Left forelimb (tissue), 1 donor: ENCODE measurements at places on chromosomes 6 and 20.

- DNase-seq, result no peak
Observed at GRCh38 chr6:140237251-140237650, 862.8 kb upstream of the CITED2 start.

DNA sequence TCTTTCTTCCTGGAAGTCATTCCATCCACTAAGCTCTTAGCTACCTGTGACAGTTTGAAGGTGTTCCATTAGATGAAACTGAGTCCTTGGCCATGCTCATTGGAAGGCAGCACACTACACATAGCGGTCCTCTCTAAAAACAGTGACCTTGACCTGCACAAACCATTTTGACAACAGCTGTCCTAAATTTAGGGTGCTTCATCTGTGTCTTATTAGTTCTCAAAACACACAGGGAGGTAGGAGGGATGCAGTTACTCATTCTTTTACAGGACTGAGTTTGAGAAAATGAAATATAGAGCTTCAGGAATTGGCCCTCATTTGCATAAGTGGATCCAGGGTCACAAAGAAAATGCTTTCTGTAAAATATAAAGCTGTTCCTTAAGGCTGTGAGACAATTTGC lies 20.4 kb upstream of the MAP3K4 start:
- no peak for DNase-seq

GRCh38 chr6:144064402-144065212 lies 30.8 kb downstream of the SF3B5 start:
- DNase-seq, result no peak

- no peak for DNase-seq
Observed at GRCh38 chr6:111763381-111763780, 109.9 kb downstream of the FYN start.

- DNase-seq, result no peak
Observed at GRCh38 chr6:156557251-156557910, 219.8 kb upstream of the ARID1B start.

DNA sequence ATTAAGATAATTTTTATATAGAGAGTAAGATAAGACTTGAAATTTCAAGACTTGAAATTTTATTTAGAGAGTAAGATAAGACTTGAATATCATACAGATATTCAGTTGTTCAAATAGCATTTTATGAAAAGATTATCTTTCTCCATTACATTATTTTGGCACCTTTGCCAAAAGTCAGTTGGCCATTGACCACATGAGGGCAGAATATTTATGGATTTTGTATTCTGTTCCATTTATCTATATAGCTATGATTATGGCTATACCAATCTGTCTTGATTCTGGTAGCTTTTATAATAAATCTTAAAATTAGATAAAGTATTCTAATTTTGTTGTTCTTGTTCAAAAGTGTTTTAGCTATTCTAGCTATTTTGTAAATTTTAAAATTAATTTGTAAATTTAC lies 537.9 kb upstream of the GJE1 start:
- no peak for DNase-seq

GRCh38 chr6:70380252-70380651 lies 33.1 kb upstream of the FAM135A start:
- no peak for DNase-seq

DNA sequence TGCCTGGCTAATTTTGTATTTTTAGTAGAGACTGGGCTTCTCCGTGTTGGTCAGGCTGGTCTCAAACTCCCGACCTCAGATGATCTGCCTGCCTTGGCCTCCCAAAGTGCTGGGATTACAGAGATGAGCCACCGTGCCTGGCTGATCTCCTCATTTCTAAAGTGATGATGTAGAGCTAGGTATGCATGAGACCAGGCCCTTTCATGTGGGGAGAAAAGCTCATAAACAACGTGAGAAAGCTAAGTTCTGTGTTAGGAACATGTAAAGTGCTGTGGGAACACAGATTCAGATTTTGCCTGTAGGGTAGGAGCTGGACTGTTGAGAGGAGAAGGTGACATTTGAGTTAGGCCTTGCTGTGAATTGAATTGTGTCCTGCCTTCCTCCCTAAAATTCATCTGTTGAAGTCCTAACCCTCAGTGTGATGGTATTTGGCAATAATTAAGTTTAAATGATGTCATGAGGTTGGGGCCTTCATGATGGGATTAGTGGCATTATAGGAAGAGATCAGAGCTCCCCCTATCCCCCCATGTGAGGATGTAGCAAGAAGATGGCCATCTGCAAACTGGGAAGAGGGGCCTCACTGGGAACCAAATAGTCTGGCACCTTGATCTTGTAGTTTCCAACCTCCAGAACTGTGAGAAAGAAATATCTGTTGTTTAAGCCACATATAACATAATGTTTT lies 49.2 kb downstream of the SCAND1 start:
- DNase-seq, result no peak

- no peak for DNase-seq
Observed at GRCh38 chr6:100176951-100177710, 183.1 kb upstream of the MCHR2 start.

DNA sequence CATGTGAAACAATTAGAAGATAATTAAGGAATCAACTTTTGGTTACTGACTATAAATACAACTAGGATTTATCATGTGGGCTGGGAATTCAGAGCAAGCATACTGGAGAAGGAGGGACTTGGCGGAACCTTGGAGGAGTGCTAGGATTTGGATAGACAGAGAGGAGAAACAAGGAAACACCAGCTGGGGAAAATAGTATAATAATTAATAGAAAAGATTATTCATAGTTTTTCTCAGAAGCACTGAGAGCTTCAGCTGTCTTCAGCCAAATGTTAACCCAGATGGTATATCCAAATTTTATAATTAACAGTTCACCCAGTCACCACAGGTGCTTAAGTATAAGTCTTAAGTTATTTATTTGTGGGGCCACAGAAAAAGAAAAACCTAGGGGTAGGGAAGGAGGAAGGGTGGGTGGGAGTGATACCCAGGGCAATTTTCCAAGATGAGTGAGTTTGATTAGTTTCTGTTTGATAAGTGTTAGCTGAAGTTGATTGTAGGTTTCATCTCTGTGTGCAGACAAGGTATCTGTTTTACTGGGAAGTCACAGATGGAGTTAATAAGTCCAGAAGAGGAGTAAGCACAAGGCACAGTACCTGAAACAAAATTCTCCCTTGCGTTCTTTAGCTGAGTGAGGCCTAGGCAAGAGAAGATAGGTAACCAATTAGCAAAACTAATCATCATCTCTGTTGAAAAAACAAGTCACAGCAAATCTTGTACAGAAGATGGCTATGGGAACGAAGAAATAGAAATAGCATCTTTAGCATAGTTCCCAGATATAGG lies 175.5 kb downstream of the TFAP2B start:
- DNase-seq, result no peak

DNA sequence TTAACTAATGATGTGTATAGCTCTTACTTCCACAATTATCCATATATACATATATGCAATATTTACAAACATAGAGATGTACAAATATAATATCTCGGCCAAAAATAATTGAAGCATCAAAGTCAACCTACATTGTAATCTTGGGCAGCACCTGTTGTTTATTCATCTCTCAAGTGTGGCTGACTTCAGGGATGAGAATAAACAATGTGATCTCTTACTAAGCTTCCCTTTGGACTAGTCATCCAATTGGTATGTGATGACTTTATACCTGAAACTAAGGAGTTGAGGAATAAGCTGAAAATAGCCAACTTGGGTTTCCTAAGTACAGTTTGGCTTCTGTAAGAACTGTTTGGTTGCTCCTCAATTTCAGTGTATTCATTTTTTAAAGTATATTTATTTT lies 256.6 kb downstream of the KHDC1L start:
- no peak for DNase-seq

GRCh38 chr20:30919514-30920188 lies 337.8 kb upstream of the DEFB115 start:
- DNase-seq, result peak; percentile 37

- DNase-seq, result no peak
Observed at GRCh38 chr20:58590679-58591473, 60.2 kb upstream of the STX16 start.
